ENCODE measurements at places on chromosomes 1 and 21.

DNA sequence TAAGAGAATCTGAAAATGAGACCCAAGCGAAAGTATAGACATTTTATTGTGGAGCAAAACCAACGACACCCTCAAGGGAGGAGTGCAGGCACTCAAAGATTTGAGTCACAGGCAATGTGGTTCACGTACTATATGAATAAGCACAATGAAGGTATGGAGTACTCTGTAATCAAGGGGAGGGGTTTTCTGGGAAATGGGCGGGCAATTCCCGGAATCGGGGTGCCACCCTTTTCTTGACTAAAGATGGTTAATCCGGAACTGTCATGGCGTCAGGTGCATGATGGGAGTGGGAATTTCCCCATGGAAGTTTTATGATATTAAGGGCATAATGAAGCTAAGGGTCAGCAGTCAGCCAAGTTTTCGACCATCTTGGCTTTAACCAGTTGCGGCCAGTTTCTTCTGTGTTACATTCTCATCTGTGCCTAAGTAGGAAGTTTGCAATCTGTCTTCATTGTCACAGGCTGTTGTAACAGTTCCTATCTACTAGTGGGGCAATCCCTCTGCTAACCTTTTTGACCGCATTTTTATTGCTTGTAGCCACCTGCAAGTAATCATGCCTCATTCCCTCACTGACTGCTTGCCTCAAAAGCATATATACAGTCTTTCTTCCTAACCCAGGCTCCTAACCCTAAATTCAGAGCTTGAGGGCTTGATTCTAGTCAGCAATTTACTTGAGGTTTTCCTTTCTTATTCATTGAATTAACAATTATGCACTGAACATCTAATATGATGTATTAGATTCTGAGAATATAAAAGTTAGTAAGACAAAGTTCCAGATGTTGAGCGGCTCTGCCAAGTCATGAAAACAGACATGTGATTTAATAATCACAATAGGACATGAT, 775 bp upstream of the AIM2 start:
- DNase-seq = no peak

GRCh38 chr1:55741516-55741915, 526.4 kb upstream of the USP24 start:
- DNase-seq = no peak

- no peak for DNase-seq
These were observed 85.1 kb downstream of the JAK1 start for GRCh38 chr1:64881281-64881680.

GRCh38 chr1:45622524-45623394, 1.1 kb downstream of the CCDC17 start:
- DNase-seq = no peak

GRCh38 chr1:163459539-163459938, 137.8 kb downstream of the NUF2 start:
- DNase-seq = no peak

DNA sequence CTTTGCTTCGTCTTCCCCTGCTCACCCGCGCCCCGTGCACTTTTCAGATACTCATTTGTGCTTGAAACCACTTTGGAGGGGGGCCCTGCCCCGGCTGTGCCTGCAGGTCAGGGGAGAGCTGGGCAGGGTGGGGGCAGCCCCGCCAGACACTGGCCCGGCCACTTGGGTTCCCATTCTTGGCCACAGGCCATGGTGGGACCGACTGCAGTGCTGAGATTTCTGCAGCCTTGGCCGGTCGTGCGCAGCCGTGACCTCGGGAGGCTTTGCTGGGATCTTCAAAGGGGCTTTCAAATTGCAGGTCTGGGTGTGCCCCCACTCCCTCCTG, 54.5 kb upstream of the TTC34 start:
- DNase-seq = no peak

- DNase-seq = no peak
These were observed 38.3 kb downstream of the NCF2 start for GRCh38 chr1:183551924-183552323.

DNA sequence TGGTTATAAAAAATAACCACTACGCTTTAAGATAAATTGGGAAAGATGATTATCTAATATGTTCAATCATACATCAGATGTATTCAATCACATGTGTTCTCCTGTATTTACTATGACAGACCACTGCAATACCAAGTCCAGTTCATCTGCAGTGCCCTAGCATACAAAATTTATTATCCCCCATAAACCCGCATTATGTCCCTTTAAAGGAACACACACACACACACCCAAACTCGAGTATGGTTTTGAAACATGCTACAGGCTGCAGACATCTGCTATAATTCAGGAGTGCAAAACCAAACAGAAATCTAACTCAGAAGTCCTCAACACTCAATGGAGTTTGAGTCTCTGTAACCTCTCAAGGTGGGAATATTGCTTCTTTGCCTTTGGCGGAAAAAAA, 14.9 kb downstream of the ODF2L start:
- no peak for DNase-seq

DNA sequence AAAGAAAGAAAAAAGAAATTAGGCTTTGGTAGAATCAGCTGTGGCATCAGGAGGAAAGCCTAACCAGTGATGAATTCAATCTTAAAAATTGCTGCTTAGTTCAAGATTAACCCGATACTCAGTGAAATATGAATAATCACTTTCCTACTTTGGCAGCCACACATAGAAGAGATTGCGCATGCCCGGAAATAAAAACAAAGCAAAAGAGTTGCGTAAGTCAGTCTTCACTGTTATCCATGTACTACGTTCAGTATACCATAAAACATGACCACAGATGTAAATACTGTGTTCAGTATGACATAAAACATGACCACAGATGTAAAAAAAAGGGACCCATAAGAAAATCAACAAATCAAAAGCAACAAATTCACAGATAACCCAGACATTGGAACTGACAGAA, 19.2 kb downstream of the CD1D start:
- no peak for DNase-seq

DNA sequence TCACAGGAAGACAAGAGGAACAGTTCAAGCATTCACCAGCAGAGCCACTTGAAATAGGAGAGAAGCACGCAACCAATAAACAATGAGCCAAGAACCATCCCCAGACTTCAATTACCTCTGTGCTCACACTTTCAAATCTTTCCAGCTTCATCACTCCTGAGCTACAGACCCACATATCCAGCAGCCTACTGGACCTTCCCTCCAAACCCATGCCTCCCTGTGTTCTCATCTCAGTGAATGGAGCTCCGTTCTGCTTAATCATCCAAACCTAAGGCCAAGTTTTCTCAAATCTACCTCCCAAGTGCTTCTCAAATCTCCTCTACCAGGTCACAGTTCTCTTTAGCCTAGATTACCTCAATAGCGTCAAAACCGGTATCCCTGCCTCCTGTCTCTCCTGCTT, 3.7 kb downstream of the PEF1 start:
- no peak for DNase-seq

- no peak for DNase-seq
These were observed 82.8 kb downstream of the AXDND1 start for GRCh38 chr1:179448437-179449149.

DNA sequence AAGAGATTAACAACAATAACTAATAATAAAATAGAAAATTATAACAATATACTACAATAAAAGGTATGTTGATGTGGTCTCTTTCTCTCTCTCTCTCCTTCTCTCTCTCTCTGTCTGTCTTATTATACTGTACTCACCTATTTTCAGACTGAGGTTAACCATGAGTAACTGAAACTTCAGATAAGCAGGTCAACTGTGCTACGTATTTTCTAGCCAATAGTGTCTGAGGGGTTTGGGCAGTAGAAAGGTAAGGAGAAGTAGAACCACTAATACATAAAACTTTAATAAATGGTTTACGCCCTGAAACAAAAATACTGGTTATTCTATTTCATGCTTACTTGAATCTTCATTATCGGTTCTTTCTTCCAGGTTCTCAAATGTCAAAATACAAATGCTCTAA, 71.0 kb upstream of the LRRC53 start:
- no peak for DNase-seq

- DNase-seq = no peak
These were observed 55.4 kb upstream of the KIF26B start for GRCh38 chr1:245099401-245099800.

GRCh38 chr1:20234788-20235535, 48.6 kb upstream of the PLA2G2C start:
- DNase-seq = no peak

DNA sequence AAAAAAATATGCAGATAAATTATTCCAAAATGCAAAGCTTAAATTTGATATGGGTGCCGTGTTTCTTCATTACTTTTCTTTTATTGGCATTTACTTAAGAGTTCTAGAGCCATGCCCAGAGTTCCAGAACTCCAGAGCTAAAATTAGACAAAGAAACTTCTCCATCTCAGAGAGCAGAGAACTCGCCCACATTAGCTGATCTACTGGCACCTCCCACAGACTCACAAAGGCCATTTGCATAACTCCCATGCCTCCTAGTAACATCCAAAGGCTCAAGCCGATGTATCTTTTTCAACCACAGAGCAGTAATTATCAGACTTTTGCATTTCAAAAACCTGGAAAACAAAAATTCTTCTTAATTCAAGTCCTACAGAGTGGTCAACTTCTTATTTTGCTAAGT, 323.8 kb upstream of the ST6GALNAC5 start:
- no peak for DNase-seq

GRCh38 chr1:228265167-228265566, 57.3 kb downstream of the OBSCN start:
- no peak for DNase-seq
